ENCODE measurements at places on chromosomes 3 and 15.

GRCh38 chr3:171476532-171477102 lies 16.4 kb upstream of the TNIK start:
- no peak for DNase-seq

DNA sequence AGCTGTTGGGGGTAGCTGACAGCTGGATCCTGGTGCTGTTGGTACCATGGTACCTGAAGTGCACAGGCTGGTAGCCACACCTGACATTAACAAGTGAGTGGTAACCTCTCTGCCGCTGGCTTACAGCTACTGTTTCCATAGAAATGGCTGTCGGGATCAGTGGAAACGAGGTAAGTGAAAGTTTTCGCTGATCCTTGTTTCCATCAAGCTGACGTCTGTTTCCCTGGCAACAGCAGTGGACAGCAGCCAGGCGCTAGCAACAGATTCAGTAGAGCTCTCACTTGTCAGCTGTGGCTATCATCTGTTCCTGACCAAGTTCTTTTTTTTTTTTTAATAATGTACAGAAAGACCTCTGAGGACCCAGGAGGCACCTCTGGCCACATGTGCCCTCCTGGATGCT lies 166.2 kb downstream of the CHDH start:
- DNase-seq, result no peak

DNA sequence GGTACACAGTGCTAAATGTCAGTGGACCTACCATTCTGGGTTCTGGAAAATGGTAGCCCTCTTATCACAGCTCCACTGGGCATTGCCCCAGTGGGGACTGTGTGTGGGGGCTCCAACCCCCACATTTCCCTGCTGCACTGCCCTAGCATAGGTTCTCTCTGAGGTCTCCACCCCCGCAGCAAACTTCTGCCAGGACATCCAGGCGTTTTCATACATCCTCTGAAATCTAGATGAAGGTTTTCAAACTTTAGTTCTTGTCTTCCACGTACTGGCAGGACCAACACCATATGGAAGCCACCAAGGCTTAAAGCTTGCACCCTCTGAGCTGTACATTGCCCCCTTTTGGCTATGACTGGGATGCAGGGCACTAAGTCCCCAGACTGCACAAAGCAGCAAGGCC lies 788.2 kb upstream of the ALCAM start:
- DNase-seq, result no peak

GRCh38 chr15:48570822-48571221 lies 74.7 kb downstream of the FBN1 start:
- DNase-seq, result no peak

DNA sequence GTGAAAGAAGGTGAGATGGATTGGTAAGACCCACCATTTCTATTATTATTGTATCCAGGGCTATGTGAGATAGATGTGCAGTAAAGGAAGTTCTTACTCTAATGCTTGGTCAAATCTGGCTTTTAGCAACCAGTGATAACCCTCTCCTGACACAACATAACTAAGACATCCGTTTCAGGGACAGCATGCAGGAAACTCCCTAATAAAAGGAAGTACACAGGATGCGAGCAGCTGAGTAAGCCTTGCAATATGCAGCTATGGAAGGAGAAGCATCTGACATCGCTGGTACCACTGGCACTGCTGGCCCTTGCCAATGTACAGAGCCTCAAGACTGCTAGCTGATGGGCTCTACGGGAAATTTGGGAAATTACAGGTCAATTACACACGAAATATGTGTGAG lies 662.3 kb downstream of the NR2F2 start:
- no peak for DNase-seq

DNA sequence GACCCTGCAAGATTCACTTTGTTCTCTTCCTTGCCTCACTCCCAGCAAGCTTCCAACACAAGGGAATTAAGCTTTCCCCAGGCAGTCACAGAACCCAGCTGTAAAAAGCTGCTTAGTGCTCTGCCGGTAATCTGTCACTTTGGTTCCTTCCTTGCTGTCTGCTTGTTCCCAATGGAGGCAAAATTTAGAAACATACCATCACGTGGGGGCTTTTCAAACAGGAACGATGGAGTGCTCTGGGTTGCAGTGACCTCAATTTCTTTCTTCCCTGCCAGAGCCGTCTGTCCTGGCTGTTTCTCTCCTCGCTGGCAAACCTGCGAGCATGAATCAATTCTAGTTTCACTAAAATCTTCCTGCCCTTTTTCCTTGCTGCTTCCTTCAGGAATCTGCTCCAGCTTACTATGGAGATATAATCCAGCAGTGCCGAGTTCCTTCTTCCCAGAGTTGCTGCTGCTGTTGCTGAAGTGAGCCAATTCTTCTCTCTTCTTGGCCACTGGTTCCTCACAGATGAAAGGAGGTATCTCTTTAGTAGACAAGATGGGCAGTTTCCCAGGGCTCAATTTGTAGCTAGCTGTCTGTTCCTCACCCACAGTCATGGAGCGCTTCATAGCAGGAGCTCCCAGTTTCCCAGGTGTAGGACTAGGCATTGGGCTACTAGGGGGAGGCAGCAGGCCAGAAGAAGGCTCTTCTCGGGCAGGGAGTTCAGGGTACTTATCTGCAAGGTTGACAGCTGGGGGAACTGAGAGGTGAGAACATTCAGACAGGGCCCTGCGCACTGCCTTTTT lies 88.1 kb downstream of the DHX30 start:
- DNase-seq, result no peak

DNA sequence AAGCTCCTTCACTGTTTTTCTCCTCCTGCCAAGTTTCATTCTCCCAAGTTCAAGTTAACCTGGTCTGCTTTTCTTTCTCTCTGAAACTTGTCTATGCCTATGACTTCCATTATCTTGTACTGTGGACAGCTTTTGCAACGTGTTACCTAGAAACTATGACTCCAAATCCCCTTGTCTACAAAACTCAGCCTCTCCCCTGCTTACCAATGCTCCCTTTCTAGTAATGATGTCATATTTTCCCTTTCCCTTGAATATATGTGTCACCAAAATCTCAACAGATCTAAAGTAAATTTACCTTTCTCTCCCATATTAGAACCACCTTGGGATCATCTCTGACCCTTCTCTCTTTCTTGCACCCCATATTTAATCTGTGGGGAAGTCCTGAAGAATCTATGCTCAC lies 10.5 kb upstream of the ABHD2 start:
- DNase-seq, result no peak

GRCh38 chr3:63479661-63480035 lies 172.8 kb upstream of the SNTN start:
- no peak for DNase-seq

GRCh38 chr3:184129012-184129411 lies 6.1 kb upstream of the EIF2B5 start:
- DNase-seq, result no peak

DNA sequence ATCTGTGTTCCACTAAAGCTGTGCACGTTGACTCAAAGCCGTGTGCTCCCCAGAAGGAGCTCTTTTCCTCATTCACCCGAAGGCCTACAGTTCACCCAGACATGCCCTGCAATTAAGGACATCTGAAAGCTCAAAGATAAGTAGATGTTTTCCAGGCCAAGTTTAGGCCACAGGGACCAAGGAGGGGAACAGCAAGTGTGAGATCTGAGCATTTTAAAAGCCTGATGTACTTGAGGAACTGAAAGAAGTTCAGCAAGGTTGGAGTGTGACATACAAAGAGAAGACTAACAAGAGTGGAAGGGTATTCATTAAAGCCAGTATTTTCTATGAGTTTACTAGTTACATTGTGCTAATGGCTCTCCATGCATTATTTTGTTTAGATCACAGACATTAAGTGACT lies 68.0 kb downstream of the CASR start:
- no peak for DNase-seq

DNA sequence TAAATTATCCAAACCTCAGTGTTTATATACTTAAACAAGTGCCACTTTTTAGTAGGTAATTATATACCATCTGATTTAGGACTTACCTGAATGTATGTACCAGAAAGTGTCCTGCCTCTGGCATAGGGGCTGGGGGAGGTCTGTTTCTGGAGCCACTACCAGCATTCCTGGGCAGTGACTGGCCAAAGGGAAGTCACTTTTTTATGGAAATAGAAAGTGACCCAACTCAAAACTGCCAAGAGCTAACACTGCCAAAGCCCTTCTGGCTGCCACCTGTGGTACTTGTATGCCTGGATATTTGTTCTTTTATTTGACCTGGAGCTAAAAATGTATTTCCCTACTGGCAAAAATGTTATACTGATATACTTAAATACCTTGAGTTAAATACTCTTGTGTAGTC lies 42.7 kb downstream of the ESYT3 start:
- no peak for DNase-seq

DNA sequence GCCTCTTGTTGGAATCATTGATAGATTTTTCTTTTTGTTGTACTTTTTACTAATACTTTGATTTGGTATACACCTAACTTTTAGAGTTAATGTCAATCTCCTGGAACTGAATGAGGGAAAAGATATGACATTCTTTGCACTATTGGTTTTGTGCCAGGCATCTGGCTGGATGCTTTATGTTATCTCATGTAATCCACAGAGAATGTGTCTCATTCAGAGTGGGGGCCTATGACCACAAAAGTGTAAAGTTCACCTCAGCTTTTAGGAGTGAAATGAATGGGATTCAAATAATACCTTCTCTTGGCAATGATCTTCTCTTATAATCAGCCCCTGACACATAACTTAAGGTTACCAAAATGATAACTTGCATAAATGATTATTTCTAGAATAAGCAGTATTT lies 329.1 kb upstream of the ROPN1 start:
- no peak for DNase-seq

DNA sequence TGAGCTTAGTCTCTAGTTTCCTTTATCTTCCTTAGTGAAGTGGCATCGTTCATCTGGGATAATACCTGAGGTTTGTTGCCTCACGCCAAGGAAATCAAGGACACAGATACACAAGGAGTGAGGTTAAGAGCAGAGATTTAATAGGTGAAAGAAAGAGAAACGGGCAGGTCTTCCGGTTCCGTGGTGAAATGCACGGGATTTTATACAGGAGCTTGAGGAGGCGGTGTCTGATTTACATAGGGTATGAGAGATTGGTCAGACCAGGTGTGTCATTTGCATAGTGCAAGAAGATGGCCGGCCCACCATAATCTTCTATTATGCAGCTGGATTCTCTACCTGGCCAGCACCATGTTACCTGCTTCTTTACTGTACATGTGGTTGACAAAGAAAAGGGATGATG lies 17.2 kb downstream of the ARRDC4 start:
- DNase-seq, result no peak

GRCh38 chr3:126618021-126618420 lies 36.9 kb downstream of the TXNRD3 start:
- no peak for DNase-seq

- DNase-seq, result no peak
These were observed 77.2 kb upstream of the RNU6-1 start for GRCh38 chr15:67917037-67917436.

DNA sequence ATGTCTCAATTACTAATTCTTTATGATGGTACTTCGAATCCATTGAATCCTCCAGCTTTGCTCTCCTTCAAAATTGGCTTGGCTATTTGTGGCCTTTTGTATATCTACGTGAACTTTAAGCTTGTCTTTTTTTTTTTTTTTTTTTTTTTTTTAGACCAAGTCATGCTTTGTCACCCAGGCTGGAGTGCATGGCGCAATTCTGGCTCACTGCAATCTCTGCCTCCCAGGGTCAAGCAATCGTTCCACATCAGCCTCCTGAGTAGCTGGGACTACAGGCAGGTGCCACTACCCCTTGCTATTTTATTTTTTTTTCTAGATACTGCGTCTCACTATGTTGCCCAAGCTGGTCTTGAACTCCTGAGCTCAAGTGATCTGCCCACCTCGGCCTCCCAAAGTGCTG lies 7.7 kb upstream of the DIPK2A start:
- no peak for DNase-seq

GRCh38 chr3:47664519-47664918 lies 85.9 kb upstream of the CSPG5 start:
- no peak for DNase-seq

DNA sequence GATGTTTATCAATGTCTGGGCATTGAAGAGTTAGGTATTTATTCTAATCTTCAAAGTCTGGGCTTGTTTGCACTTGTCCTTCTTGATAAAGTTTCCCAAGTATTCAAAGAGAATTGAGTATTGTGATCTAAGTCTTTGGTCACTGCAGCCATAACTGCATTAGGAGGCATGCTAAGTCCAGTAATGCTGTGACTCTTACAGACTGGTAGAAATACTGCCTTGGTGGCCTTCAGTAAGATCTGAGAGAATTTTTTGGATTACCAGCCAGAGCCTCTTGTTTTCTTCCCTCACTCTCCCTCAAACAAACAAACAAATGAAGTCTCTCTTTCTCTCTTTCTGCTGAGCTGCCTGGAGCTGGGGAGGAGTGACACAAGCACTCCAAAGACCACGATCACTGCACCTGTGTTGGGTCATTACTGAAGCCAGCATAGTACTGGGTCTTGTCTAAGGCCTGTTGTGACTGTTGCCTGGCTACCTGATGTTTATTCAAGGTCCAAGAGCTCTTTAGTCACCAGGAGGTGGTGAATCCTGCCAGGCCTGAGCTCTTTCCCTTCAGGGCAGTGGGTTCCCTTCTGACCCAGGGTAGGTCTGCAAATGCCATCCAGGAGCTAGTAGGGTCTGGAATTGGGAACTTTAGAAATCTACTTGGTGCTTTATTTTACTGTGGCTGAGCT lies 14.8 kb upstream of the RBP2 start:
- no peak for DNase-seq
